ENCODE measurements at places on chromosomes 2 and 18. TPM values are rescaled to one million over a fixed set of nuclear protein-coding genes. Genes with fewer than 3 reads are reported as not detected.

DNA sequence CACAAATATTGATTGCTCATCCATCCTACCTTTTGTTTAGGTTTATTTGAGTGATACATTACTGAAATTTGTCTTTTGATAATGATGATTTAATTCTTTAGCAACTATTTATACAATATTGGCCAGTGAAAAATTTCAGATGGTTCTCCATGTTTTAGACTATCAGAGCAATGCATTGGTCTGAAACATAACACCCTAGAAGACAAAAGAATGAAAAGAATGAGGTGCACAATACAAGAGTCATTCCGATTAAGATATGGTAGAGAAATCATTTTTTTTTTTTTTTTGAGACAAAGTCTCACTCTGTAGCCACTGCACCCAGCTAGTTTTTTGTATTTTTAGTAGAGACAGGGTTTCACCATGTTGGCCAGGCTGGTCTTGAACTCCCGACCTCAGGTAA, 197.4 kb upstream of the FAM98A start:
- no peak overlapping the region for H3K27ac ChIP-seq
- H3K4me1 ChIP-seq: no peaks in the 10 kb centered on the region
- H3K36me3 ChIP-seq: no peaks in the 10 kb centered on the region
- no peak overlapping the region for H3K4me3 ChIP-seq
- H3K27me3 ChIP-seq: no peaks in the 10 kb centered on the region
- DNase-seq: no peak

- H3K36me3 ChIP-seq: no peaks in the 10 kb centered on the region
- H3K4me3 ChIP-seq: no peak overlapping the region
- H3K4me1 ChIP-seq: no peaks in the 10 kb centered on the region
- no peak overlapping the region for H3K27ac ChIP-seq
These were observed 252.2 kb upstream of the RBBP8 start for GRCh38 chr18:22680944-22681343.

DNA sequence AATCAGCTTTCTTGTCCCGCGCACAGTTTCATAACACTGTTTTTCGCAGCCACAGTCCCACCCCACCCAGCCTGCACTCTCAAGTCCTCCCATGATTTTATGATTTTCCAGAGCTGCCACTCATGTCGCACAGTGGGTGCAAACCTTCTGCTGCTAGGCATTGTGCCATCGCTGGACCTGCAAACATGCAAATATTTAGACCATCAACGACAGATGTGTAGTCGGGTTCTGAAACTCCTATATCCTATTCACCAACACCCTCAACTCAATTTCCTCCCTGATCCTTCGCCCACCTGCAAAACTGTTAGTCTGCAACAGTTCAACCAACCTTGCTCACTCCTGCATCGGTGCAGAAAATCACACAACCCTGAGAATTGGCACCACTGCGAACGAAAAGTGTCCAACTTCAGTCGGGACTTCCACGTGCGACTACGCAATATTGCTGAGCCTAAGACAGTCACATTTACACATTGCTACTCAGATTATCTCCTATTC, 871 bp upstream of the ALS2 start:
- peak overlapping the region; percentile 91 for H3K4me3 ChIP-seq
- H3K36me3 ChIP-seq: no peaks in the 10 kb centered on the region
- no peaks in the 10 kb centered on the region for H3K27me3 ChIP-seq
- peak; percentile 48 for DNase-seq

DNA sequence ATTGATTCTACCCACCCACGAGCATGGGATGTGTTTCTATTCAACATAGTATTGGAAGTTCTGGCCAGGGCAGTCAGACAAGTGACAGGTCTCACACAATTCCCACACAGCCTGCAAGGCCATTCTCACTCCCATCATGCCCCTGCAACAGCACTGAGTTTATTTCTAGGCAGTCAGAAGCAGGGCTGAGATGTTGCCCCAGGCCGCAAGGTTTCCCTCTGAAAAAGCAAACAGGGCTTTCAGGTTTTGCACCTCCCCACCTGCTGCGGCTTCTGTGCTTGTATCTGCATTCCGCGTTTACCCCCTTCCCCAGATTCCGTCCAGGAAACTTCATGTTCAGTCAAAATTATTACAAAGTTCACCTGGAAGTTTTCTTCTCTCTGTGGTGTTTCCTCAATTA, 9.4 kb upstream of the TACR1 start:
- no peaks in the 10 kb centered on the region for H3K36me3 ChIP-seq
- no peak for DNase-seq
- H3K4me1 ChIP-seq: no peaks in the 10 kb centered on the region
- no peaks in the 10 kb centered on the region for H3K27me3 ChIP-seq
- no peak overlapping the region for H3K4me3 ChIP-seq

GRCh38 chr18:332721-333510, 65.1 kb upstream of the THOC1 start:
- H3K27me3 ChIP-seq: no peaks in the 10 kb centered on the region
- no peaks in the 10 kb centered on the region for H3K4me1 ChIP-seq

DNA sequence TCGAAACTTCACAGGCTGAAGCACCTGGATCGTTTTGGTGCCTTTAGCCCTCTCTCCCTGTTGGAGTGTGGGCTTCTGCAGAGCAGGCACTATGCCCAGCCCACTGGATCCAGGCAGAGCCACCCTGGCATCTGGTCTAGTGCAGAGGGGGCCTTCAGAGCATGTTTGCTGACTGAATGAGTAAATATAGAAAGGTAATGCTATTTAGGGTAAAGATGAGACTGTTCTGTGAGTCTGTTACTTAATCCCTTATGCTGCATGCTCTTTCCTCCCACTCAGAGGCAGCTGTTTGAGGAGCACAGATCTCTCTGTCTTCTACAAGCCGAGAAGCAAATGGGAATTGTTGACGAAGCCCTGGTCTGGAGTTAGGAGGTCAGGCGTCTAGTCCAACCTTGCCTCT, 130.2 kb downstream of the RGPD3 start:
- DNase-seq: no peak
- H3K27ac ChIP-seq: no peak overlapping the region
- no peaks in the 10 kb centered on the region for H3K36me3 ChIP-seq

DNA sequence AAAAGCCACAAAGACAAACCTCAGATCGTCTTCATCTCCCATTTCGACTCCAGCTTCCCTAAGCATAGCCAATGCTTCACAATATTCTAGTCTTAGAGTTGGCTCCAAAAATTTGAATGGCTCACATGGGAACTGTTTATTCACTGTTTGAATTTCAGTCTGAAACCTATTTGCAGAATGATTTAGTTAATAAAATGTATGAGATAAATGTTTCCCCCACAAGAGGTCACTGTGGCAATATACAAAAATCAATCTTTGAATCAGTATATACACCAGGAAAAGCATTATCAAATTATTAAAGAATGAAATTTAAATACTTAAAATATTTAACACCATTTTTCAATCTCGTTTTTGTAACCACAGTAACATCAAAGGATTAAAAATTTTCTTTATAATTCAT, 40.0 kb upstream of the MCM6 start:
- H3K36me3 ChIP-seq: no peaks in the 10 kb centered on the region
- no peak for DNase-seq
- no peaks in the 10 kb centered on the region for H3K27me3 ChIP-seq
- H3K27ac ChIP-seq: no peak overlapping the region
- H3K4me1 ChIP-seq: no peaks in the 10 kb centered on the region
- no peak overlapping the region for H3K4me3 ChIP-seq

GRCh38 chr18:52344881-52345280, 4.9 kb downstream of the DCC start:
- no peak for DNase-seq
- no peak overlapping the region for H3K27ac ChIP-seq
- H3K36me3 ChIP-seq: no peaks in the 10 kb centered on the region
- no peaks in the 10 kb centered on the region for H3K4me1 ChIP-seq
- no peak overlapping the region for H3K4me3 ChIP-seq
- H3K27me3 ChIP-seq: no peaks in the 10 kb centered on the region

- no peaks in the 10 kb centered on the region for H3K4me1 ChIP-seq
- no peak overlapping the region for H3K27ac ChIP-seq
- no peak for DNase-seq
- H3K36me3 ChIP-seq: no peaks in the 10 kb centered on the region
These were observed 24.2 kb upstream of the NBEAL1 start for GRCh38 chr2:202990501-202990900.

DNA sequence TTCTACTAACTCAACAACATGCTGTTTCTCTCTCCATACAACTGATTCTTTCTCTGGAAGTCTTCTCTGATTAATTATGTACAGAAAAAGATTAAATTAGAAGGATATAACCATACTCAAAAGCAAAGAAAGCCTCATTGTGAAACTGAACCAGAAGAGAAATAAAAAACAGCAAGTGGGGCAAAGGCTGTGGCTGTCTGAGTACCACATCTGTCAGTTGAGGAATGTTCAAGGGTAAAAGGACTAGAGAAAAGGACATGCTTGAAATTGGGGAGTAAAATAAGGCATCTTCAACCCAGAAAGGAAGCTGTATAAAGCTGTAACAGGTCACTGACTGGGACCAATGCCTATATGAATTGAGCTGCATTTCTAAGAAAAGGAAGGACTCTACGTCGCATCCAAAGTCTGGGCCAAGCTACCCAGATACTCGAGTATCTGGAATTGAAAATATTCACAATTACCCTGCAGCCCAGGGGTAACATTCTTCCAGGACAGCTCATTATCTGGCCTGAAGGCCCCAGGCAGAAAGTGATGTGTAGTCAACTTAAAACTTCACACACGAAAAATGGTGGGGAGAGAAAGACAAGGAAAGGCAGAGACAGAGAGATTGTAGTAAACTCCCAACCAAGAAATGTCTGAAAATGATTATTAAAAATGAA, 356.0 kb upstream of the GALNT5 start:
- no peak overlapping the region for H3K4me3 ChIP-seq
- no peak for DNase-seq
- H3K4me1 ChIP-seq: no peaks in the 10 kb centered on the region
- H3K27me3 ChIP-seq: no peaks in the 10 kb centered on the region

DNA sequence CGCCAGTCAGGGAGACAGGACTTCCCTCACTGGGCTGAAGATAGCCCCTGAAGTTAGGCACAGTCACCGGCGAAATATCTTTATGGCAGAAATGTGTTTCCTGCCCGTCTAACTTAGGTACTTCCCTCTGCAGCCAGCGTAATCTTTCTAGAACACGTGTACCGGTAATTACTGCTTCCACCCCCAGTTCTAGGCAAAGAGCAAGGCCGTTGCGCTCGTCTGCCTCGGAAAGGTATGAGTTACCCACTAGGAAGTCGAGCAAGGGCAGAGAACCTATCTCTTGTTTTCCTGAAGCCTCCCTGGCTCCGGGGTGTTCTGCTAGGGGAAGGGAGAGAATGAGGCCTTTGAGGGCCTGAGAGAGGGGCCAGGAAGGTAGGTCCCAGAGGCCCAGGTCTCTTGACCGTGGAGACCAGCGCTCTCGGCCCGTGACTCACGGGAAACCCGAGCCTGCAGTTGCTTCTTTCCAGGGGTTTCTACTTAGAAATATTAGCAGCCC, 70.0 kb downstream of the TWSG1 start:
- H3K27me3 ChIP-seq: no peaks in the 10 kb centered on the region
- H3K27ac ChIP-seq: no peak overlapping the region
- DNase-seq: no peak
- H3K36me3 ChIP-seq: no peaks in the 10 kb centered on the region
- H3K4me3 ChIP-seq: no peak overlapping the region

DNA sequence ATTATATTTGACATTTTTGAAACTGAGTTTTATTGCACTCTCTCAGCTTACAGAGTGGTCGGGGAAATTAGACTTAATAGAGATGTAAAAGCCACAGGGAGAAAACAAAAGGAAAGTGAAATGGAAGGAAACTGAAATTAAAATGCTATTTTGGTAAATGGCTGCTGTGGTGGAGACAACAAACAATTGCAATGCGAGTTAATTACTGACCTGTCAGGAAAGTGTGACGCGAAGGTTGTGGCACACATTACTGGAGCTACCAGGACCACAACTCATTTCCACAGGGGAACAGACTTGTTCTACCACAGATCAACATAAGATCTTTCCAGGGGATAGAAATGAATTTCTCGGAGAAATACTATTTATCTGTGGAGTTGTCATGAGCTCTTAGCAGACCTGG, 19.5 kb downstream of the ARHGAP15 start:
- H3K4me3 ChIP-seq: no peak overlapping the region
- no peak overlapping the region for H3K27ac ChIP-seq
- no peaks in the 10 kb centered on the region for H3K27me3 ChIP-seq
- H3K4me1 ChIP-seq: no peaks in the 10 kb centered on the region
- H3K36me3 ChIP-seq: no peaks in the 10 kb centered on the region

- no peak overlapping the region for H3K27ac ChIP-seq
- H3K36me3 ChIP-seq: peaks cover 6% of the 10 kb centered on the region
- no peak overlapping the region for H3K4me3 ChIP-seq
- DNase-seq: no peak
These were observed 153.6 kb upstream of the CCDC195 start for GRCh38 chr2:224869601-224870233.

GRCh38 chr2:172307800-172308199, 119.6 kb upstream of the ITGA6 start:
- no peak overlapping the region for H3K27ac ChIP-seq
- H3K27me3 ChIP-seq: no peaks in the 10 kb centered on the region
- DNase-seq: no peak
- H3K4me3 ChIP-seq: no peak overlapping the region
- no peaks in the 10 kb centered on the region for H3K4me1 ChIP-seq

DNA sequence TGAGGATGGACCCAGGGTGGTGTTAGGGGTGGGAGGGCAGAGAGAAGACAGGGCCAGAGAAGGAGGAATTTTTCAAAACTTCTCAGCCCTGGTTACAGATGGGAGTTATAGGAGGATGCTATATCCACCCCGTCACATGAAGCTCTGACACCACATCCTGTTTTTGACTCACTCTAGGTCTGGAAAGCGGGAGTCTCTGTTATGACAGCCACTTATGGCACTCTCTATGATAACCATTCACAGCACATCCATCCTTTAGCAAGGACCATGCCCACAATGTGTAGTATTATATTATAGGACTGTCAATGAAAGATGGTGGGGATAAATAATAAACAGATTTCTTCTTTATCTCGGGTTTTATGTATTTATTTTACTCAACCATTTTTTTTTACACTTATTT, 461.2 kb downstream of the CDH2 start:
- no peaks in the 10 kb centered on the region for H3K4me1 ChIP-seq
- H3K27me3 ChIP-seq: no peaks in the 10 kb centered on the region
- no peak overlapping the region for H3K27ac ChIP-seq
- no peak for DNase-seq

DNA sequence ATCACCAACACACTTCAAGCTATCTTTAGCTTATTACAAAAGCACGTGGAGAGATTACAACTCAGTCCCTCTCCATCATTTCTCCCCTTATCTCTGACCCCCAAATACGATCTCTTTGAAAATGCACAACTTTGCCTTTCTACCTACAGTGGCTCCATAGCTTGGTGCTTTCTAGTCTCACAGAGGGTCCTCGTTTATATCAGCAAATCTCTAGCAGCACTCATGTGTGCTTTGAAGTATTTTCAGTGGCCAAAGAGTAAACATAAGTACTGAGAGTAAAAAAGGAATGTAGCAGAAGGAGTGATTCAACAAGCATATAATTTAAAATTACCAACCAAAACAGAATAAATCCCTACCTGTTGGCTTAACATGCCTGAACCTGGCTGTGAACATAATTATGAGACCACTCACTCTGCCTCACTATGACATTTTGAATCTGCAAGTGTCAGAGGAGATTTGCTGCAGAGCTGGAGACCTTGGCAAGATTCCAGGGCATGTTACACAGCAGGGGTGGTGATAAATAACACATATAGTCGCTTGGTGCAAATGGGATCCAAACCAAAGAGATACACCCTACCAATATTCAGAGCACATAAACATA, 54.6 kb downstream of the LAMA3 start:
- H3K27me3 ChIP-seq: no peaks in the 10 kb centered on the region
- H3K4me3 ChIP-seq: no peak overlapping the region
- H3K36me3 ChIP-seq: no peaks in the 10 kb centered on the region
- H3K4me1 ChIP-seq: no peaks in the 10 kb centered on the region
- no peak for DNase-seq

The OTOF gene
- total RNA-seq: 0.06 TPM

The BABAM2 gene
- total RNA-seq: 53.8 TPM

The DNAH7 gene
- total RNA-seq: 0.71 TPM

The LOXHD1 gene
- 1.0 TPM for total RNA-seq

The FBXO41 gene
- 3.3 TPM for total RNA-seq
